ENCODE measurements at places on chromosomes 4 and X.

DNA sequence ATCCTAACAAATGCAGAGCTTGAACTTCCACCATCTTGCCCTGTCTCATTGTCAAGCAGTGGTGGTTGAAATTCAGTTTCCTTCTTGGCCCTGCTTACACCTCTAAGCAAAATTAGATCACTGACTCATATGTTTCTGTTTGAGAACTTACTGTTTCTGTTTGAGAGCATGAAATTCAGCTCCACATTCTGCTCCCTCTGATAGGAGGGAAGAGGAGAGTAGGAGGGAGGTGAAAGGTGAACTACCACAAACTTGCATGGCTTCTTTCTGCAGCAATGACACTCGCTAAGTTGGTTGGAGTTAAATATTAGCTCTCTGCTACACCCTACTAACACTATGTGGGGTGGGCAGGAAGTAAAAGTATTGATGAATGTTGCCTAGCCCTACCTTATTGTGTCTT is 117.8 kb upstream of the EDA2R start:
- no peak for DNase-seq

DNA sequence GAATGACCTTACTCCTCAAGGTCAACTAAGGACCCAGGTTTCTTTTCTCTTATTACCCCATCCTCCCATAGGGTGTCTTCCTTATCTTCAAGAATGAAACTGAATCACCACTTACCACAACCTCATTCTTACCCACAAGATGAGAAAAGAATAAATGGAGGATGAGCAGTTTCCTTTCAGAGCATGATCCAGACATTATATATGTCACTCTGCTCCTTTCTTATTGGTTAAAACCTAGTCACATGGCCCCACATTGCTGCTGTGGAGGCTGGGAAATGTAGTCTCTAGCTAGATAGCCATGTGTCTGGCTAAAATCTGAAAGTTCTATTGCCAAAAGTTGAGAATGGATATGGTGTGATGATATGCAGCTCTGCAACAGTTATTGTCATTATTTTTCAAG is 62.4 kb upstream of the RAI2 start:
- no peak for DNase-seq

DNA sequence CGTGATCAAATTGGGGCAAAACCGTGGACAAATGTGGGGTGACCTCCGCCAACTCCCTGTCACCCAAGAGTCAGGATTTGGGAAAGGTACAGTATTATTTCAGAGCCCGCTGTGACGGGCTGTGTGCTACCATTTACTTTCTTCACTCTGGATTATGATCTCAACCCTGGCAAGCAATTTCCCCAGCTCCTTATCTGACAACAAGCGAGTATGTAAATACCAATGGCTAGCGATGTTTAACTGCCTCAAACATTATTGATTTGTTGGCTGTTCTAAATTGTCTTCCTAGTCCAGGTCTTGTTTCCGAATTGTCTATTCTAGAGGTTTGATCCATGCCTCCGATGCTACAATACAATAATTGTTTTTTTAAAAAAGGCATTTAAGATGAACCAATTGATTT is 17.7 kb upstream of the PITX2 start:
- no peak for DNase-seq

- DNase-seq: no peak
These were observed 103.3 kb upstream of the RASGEF1B start for GRCh38 chr4:81574991-81575390.

- DNase-seq: no peak
These were observed 94.1 kb upstream of the GALNT7 start for GRCh38 chr4:173074501-173074946.
